ENCODE measurements at places on chromosomes 13 and 19.

DNA sequence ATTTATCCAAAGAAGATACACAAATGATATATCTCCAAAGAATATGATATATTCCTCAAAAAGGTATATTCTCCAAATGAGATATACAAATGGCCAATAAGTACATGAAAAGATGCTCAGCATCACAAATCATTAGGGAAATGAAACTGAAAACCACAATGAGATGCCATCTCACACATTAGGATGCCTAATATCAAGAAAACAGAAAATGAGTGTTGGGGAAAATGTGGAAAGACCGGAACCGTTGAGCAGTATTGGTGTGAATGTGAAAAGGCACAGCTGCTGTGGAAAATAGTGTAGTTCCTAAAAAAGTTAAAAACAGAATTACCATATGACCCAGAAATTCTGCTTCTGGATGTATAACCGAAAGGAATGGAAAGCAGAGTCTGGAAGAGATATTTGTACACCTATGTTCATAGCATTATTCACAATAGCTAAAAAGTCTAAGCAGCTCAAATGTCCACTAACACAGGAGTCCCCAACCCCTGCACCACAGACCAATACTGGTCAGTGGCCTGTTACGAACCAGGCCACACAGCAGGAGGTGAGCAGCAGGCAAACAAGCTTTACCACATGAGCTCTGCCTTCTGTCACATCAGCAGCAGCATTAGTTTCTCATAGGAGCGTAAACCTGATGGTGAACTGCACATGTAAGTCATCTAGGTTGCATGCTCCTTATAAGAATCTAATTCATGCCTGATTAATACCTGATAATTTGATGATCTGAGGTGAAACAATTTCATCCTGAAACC lies 291.9 kb downstream of the PCDH20 start:
- DNase-seq, result no peak

DNA sequence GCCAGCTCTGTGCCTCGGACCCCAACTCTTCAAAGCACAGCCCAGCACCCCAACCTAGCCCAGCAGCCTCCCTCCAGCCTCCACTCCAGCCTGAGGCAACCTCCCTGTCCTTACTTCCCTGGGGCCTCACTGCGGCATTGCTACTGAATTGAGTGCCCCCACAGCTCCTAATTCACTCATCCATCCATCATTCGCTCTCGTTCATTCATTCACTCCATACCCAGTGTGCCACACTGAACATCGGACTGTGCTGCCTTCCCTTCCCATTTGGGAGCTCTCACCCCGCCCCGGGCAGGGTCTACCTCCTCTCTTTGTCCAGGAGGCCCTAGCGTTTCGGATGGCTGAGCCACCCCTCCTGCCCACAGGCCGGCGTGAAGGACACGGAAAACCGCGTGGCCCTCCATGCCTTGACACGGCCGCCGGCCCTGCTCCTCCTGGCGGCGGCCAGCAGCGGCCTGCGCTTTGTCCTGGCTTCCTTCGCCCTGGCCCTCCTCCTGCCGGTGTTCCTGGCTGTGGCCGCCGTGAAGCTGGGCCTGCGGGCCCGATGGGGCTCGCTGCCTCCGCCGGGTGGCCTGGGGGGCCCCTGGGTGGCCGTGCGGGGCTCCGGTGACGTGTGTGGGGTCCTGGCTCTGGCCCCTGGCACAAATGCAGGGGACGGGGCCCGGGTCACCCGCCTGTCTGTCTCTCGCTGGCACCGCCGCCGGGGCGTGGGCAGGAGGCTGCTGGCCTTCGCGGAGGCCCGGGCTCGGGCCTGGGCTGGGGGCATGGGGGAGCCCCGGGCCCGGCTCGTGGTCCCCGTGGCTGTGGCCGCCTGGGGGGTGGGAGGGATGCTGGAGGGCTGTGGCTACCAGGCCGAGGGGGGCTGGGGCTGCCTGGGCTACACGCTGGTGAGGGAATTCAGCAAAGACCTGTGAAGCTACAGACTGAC lies 1.3 kb downstream of the NAT14 start:
- no peak for DNase-seq

DNA sequence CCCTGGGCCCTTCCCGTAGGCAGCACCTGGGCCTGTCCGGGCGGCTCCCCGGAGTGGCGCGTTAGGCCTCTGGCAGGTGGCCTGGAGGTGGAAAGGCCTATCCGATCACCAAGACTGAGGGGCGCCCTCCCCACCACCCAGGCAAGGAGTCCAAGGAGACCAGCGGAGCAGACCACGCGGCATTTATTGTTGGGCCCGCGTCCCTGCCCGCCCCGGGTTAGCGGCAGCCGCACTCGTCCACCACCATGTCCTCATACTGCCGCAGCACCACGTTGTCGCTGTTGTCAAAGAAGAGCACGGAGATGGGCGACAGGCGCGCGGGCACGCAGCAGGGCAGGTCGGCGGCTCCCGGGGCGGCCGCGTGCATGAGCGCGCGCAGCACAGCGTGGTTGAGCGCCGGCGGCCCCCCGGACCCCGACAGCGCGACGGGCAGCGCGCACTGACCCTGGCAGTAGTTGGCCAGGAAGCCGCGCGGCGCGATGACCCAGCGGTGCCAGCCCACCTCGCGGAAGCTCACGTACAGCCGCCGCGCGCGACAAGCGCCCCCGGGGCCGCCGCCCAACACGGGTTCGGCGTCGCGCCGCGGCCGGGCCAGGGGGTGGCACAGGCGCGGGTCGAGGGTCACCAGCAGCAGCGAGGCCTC lies 27.5 kb downstream of the CERS1 start:
- DNase-seq, result no peak

GRCh38 chr13:98174307-98174706 lies 2.8 kb downstream of the RNF113B start:
- no peak for DNase-seq

DNA sequence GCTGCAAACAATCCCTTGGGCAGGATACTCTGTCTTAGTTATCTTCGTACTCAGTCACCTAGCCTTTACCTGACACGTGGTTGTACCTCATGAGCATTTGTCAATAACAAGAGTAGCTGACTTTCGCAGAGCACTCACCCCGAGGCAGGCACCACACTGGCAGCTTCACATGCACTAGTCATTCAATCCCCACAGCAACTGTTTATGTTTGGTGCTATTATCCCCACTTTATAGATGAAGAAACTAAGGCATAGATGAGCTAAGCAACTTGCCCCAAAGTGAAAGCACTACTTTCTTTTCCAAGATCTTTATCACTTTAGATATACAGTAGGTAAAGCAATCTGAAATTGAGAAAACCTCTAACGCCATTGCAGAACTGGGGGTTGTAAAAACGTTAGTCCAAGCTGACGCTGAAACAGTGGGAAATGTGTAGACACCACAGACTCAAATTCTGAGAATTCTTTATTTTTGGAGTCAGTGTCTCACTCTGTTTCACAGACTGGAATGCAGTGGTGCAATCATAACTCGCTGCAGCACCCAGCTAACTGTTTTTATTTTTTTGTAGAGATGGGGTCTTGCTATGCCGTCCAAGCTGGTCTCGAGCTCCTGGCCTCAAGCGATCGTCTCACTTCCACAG lies 446.0 kb downstream of the FOXO1 start:
- DNase-seq, result no peak

- DNase-seq, result no peak
Measured at GRCh38 chr13:35874704-35875103, 256.5 kb downstream of the DCLK1 start.

GRCh38 chr13:39201180-39201579 lies 162.9 kb downstream of the NHLRC3 start:
- no peak for DNase-seq

DNA sequence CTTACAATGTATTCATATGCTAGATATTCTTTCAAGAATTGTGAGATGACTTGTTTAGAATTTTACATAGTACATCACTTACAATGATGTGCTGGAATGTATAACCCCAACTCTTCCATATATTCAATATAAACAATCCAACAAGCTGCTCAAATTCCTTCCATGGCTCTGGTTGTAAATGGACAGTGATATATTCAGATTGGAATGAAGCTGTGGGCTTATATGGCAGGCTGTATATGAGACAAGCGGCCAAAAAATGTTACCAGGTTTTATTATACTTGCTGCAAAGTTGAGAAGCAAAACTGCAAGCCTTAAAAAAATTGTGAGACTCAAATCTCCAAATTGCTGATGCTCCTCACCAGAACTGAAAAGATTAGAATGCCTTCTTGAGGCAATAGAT lies 83.6 kb upstream of the KLF12 start:
- DNase-seq, result no peak

DNA sequence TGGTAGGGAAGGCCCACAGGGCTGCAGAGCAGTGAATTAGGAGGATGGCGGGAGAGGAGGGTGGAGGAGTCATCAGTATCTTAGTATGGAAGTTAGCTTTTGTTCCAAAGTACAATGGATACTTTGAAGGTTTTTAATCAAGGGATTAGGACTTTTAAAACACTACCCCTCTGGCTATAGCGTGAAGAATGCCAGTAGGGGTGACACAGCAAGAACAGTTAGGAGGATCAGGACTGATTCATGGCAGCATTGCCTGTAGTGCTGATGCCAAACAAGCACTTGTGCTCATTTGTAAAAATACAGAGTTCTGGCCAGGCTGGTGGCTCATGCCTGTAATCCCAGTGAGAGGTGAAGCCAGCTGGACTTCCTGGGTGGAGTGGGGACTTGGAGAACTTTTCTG lies 46.2 kb downstream of the SKA3 start:
- DNase-seq, result no peak

DNA sequence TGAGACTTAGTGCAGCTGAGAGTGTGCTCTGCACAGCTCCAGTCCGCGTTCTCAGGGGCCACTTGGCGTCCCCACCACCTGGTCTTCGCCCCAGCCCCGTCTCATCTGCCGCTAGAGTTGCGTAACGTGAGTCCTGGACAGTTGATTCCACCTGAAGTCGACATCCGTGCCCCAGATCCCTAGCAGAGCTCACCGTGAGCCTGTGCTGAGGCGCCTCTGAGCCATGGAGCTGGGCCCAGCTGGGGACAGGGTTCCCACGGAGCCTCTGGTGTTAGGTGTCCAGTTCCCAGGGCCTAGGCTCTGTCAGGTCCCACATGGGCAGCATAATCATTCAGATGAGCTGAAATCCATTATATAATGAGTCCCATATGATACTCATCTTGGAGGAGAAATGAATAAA lies 147.1 kb upstream of the SOX1 start:
- DNase-seq, result no peak

GRCh38 chr19:33219261-33219815 lies 6.3 kb downstream of the SLC7A10 start:
- no peak for DNase-seq

DNA sequence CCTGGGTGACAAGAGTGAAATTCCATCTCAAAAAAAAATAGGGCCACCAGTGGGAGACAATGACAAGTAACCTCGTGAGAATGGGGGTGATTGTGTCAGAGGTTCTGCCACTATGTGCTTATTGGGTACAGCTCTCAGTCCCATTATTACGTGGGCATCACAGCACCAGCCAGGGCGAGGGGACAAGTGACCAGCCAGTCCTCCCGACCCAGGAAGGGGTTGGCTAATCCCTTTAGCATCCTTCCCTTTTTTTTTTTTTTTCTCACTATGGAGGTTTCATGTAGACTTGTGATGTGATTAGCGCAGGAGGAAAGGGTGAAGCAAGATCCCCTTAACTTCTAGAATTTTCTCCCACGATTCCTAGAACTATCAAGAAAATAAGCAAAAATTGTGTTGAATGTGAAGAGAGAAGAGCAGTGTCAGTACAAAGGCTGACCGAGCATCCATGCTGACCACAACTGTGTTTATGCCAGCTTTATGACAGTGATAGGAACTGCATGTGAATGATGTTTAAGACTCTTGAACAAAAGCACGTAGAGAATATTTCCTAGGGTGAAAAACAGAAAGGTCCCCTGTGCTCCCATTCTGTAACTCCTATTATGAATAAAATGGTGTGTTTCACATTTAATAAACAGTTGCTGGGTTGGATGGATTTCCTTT lies 50.0 kb downstream of the ALOX5AP start:
- DNase-seq, result no peak

Measured in vagina (tissue), 2 donors.